ENCODE measurements at places on chromosomes 16 and 17.

DNA sequence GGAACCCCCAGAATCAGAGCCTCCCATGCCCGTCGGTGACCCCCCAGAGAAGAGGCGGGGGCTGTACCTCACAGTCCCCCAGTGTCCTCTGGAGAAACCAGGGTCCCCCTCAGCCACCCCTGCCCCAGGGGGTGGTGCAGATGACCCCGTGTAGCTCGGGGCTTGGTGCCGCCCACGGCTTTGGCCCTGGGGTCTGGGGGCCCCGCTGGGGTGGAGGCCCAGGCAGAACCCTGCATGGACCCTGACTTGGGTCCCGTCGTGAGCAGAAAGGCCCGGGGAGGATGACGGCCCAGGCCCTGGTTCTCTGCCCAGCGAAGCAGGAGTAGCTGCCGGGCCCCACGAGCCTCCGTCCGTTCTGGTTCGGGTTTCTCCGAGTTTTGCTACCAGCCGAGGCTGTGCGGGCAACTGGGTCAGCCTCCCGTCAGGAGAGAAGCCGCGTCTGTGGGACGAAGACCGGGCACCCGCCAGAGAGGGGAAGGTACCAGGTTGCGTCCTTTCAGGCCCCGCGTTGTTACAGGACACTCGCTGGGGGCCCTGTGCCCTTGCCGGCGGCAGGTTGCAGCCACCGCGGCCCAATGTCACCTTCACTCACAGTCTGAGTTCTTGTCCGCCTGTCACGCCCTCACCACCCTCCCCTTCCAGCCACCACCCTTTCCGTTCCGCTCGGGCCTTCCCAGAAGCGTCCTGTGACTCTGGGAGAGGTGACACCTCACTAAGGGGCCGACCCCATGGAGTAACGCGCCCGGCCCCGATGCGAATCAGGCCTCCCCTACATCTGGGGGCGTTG, 4.0 kb downstream of the TPSG1 start:
- DNase-seq, result no peak

GRCh38 chr16:48126801-48127644, 28.8 kb downstream of the ABCC12 start:
- no peak for DNase-seq

- DNase-seq, result no peak
Measured at GRCh38 chr17:73224237-73224636, 31.4 kb downstream of the COG1 start.

DNA sequence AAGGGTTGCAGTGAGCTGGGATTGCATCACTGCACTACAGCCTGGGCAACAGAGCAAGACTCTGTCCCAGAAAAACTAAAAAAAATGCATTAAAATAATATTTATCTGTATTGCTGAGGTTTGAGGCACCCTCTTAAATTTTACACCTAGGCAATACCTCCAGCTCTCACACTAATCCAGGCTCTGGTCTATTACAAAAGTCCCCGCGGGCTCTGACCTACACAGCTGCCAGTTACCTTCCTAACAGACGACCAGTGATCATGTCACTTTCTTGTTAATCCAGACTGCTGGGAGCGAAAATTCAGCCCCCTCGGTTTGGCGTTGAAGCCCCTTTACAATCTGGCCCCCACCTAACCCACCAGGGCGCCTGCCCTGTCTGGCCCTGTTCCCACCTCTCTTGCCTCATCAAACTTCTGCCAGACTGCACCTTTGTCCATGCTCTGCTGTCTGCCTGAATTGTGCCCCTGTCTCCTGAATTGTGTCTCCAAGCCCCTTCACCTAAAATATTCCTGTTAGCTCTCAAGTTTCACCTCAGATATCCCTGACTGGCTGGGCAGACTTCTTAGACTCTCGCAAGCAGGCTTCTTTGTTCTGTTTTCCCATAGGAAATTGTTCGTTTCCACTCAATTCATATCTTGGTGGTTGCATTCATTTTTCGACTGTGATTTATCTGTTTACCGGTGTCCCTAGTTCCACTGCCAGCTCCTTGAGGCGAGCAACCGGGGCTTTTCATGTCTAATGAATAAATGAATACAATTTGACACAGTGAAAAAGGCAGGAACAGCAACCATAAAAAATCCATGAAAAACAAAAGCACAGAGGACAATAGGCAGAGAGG, 65.9 kb downstream of the PITPNC1 start:
- no peak for DNase-seq

DNA sequence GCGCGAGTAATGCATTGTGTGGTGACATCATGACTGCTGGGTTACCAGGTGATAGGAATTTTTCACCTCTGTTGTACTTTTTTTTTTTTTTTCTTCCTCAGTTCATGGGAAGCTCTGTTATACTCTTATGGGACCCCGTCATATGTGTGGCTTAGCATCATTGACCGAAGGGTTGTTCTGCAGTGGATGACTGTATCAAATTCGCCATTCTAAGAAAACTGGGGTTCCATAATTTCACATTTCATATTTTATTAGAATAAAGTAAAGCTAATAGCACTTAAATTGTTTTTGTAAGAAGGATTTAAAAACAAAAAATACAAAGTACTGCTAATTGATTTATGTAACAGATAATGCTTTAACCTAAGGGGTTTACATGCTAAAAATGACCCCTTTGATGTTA, 32.0 kb upstream of the MRC2 start:
- DNase-seq, result no peak

- DNase-seq, result no peak
Measured at GRCh38 chr17:61794792-61795191, 68.5 kb downstream of the BRIP1 start.

- DNase-seq, result no peak
Measured at GRCh38 chr17:67575325-67575724, 142.4 kb upstream of the NOL11 start.

DNA sequence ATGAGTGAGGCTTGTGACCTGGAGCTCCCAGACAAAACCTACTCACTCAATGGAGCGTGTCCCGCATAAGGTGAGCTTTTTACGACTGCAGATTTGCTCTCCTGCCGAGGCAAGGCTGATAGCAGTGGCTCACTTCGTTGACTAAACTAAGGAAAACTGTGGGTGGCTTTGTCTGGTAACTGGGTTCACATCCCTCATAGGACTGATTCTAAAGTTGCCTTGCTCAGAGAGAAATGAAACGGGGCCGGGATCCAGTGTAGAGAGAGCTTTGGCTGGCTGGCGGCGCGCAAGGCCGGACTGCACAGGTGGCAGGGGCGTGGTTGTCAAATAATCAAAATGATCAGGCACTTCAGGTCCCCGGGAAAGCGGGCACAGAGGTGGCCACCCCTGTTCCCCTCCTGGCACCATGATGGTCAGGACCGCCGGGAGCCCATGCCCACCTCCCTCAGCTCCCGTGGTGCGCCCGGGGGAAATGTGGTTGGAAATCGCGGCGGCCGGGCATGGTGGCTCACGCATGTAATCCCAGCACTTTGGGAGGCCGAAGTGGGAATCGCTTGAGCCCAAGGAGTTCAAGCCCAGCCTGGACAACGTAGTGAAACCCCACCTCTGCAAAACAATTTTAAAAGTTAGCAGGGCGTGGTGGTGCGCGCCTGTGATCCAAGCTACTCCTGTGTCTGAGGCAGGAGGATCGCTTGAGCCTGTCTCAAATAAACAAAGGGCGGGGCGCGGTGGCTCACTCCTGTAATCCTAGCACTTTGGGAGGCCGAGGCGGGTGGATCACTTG, 26.6 kb upstream of the OR1F1 start:
- DNase-seq, result no peak

DNA sequence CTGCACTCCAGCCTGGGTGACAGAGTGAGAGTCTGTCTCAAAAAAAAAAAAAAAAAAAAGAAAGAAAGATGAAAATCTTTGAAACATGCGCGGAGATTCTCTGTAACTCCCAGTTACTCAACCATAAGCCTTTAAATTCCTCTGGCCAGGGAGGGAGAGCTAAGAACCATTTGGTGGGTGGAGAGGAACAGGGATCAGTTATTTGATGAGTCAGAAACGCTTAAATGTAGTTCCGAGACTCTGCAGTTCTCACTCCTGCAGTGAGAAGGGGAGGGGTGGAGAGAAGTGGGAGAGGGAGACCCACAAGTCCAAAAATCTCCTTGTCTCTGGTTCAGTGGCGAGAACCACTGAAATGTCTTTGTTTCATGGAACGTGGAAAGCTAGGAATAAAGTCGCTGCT, 266.7 kb downstream of the SOX9 start:
- no peak for DNase-seq

- DNase-seq, result no peak
Measured at GRCh38 chr17:15006421-15007128, 258.6 kb downstream of the PMP22 start.

GRCh38 chr16:11409398-11409797, 64.1 kb downstream of the RMI2 start:
- no peak for DNase-seq
